ENCODE measurements at places on chromosomes 3 and 15. TPM values are rescaled to one million over a fixed set of nuclear protein-coding genes. Genes with fewer than 3 reads are reported as not detected.

The UCN2 gene
- total RNA-seq, result 0.18 TPM

The SCN5A gene
- 0.68 TPM for total RNA-seq

The C15orf62 gene
- 0.34 TPM for total RNA-seq

The PIERCE2 gene
- total RNA-seq, result 5.9 TPM

The TADA3 gene
- 62.3 TPM for total RNA-seq

The TMEM44 gene
- total RNA-seq, result 17.7 TPM

The PPARG gene
- total RNA-seq, result 41.4 TPM

The BFSP2 gene
- total RNA-seq, result not detected

The SPATA12 gene
- 0.15 TPM for total RNA-seq

The PTPRG gene
- total RNA-seq, result 128 TPM

The DAZL gene
- total RNA-seq, result 0.09 TPM

The GNAT1 gene
- not detected for total RNA-seq

The CLDN18 gene
- 114 TPM for total RNA-seq

The FAM98B gene
- total RNA-seq, result 30.3 TPM

The ITGA11 gene
- total RNA-seq, result 1.7 TPM

The CPA3 gene
- total RNA-seq, result 2.4 TPM

The SKOR1 gene
- total RNA-seq, result 0.46 TPM

The CEP70 gene
- total RNA-seq, result 137 TPM

The DNAJA4 gene
- 74.6 TPM for total RNA-seq

The ZNF660 gene
- total RNA-seq, result 8.7 TPM

The GOLGA6A gene
- not detected for total RNA-seq
